ENCODE measurements at places on chromosomes 11 and 22.

GRCh38 chr22:39207141-39208012, 37.4 kb downstream of the PDGFB start:
- peak; percentile 57 for DNase-seq

DNA sequence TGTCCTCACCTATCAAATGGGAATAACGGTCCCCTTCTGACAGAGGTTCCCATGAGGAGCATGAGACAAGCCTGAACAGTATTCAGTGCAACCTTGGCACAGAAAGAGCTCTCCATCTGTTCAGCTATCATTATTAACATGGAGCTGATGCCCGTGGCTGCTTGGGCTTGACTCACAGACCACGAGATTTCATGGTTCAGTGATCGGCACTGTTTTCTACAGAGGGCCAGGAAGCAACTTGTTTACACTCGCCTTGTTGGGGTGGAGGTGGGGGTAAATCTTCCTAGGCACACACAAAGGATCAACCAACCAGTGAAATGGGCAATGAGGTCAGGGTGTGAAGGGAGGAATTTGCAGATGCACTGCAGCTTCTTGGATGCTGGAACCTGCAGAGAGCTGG, 88.2 kb downstream of the CWC15 start:
- no peak for DNase-seq

DNA sequence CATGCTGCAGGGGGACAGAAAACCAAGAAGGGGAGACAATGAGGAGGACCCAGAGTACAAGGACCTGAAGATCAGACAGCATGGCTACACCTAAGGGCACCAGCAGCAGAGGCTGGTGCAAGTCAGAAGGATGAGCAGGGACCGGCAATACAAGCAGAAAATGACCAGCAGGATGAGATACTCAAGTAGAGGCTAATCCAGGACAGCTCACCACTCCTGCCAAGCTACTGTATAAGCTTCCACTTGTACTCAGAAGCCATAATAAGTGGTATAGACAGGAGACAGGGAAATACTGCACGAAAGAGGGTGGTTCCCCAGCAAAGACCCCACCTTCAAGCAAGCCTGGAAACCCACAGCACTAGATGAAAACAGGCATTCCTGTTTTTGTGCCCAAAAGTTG, 138.7 kb upstream of the ZC3H12C start:
- no peak for DNase-seq

- DNase-seq = no peak
These were observed 20.0 kb upstream of the SMIM38 start for GRCh38 chr11:69135420-69136363.

- no peak for DNase-seq
These were observed 4.8 kb downstream of the PCF11 start for GRCh38 chr11:83161610-83162199.

- no peak for DNase-seq
These were observed 9.0 kb downstream of the CDON start for GRCh38 chr11:126053415-126054286.

GRCh38 chr22:21069375-21069774, 23.6 kb downstream of the LRRC74B start:
- no peak for DNase-seq

GRCh38 chr11:17954395-17955252, 58.2 kb downstream of the SERGEF start:
- DNase-seq = no peak

DNA sequence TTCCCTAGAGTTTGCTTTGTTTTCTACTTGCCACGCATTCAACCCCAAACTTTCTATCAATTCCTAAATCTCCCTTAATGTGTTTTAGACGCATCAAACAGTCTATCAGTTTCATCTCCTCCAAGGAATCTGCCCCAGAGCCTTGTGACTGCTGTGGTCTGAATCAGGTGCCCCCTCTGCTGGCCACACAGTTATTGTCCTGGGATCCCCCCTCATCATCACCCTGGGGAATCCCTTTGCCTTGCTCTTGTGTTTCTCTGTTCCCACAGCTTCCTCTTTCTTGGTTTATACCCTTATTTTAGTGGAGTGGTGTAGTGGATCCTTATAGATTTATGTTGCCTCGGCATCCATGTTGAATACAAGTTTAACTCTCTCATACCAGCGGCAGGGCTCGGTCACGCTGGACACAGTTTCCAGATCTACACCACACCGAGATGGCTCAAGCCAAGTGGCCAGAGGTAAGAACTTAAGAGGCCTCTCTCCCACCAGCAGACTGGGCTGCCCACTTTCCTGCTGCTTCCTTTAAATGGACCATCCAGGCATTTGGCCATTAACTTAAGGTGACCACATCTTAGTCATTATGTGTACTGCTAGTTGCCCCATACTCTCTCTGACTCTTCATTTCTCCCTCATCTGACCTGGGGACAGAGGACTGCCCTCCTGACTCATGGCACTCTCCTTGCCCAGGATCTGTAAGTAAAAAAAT, 8.2 kb downstream of the UPB1 start:
- DNase-seq = no peak
